ENCODE measurements at places on chromosomes 16 and 17. TPM values are rescaled to one million over a fixed set of nuclear protein-coding genes. Genes with fewer than 3 reads are reported as not detected.

ABI3 gene
- total RNA-seq: 11.0 TPM

PRSS8 gene
- total RNA-seq: 26.0 TPM

USP36 gene
- total RNA-seq: 71.2 TPM

RDM1 gene
- 0.49 TPM for total RNA-seq

KIAA0753 gene
- 14.5 TPM for total RNA-seq

All from vagina (tissue), 2 donors.